ENCODE measurements at places on chromosomes 6 and 20. TPM values are rescaled to one million over a fixed set of nuclear protein-coding genes. Genes with fewer than 3 reads are reported as not detected.

GRCh38 chr6:49001856-49002541 lies 461.1 kb downstream of the MMUT start:
- no peak for DNase-seq

DNA sequence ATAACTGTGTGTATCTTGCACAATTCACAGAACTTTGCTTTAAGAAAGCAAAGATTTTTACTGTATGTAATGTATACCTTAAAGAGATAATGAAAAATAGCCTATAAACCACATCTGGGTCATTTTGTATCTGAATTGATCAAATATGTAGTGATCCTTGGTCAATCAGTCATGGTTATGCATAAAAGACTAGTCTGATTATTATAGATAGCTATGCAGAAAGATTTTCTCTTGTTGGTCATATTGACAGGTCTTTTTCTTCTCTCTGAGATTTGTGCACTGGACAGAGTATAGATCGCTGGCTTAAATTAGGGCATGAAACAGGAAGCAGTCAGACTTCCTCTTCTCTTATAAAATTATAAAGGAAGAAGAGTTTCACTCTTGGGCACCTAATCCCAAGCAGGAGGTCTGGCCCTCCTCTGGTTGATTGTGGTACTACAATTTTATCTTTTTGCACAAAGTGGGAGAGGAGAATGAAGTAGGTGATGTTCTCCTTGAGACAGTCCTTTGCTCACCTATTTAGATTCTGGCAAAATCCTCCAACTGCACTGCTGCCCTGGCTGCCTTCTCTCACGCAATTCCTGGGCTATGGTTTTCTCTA lies 380.9 kb upstream of the RGS17 start:
- DNase-seq = no peak

DNA sequence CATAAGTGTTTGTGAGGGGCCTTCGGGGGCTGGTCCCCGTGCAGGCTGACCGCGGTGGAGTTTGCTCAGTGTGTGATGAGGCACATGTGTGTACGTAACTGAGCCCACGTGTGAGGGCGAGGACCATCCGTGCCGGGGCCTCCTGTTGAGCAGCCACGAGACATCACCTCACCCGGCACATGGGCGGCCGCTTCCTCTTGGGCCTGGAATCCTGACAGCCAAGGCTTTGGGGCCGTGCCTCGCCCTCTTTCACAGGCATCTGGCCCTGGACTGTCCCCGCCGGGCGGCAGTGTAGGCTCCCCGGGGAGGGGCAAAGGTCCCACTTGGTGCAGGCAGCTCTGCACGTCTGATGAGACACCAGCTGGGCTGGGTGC lies 202.3 kb downstream of the DLL1 start:
- DNase-seq = no peak

GRCh38 chr6:44554861-44555260 lies 167.4 kb downstream of the CDC5L start:
- DNase-seq = no peak

GRCh38 chr6:52976149-52976548 lies 18.9 kb downstream of the GSTA4 start:
- DNase-seq = no peak

DNA sequence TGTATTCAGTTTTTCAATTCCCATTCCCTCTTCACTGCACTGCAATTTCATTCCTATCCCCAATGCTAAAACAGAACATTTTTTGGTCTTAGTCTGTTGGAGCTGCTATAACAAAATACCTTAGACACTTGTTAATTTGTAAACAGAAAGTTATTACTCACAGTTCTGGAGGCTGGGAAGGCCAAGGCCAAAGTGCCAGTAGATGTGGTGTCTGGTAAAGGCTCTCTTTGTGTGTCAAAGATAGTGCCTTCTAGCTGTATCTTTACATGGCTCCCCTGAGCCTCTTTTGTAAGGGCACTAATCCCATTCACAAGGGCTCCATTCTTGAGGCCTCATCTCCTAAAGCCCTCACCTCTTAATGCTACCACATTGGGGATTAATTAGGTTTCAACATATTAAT lies 40.0 kb downstream of the PHIP start:
- DNase-seq = no peak

- no peak for DNase-seq
These were observed 17.6 kb downstream of the NQO2 start for GRCh38 chr6:3017304-3017703.

DNA sequence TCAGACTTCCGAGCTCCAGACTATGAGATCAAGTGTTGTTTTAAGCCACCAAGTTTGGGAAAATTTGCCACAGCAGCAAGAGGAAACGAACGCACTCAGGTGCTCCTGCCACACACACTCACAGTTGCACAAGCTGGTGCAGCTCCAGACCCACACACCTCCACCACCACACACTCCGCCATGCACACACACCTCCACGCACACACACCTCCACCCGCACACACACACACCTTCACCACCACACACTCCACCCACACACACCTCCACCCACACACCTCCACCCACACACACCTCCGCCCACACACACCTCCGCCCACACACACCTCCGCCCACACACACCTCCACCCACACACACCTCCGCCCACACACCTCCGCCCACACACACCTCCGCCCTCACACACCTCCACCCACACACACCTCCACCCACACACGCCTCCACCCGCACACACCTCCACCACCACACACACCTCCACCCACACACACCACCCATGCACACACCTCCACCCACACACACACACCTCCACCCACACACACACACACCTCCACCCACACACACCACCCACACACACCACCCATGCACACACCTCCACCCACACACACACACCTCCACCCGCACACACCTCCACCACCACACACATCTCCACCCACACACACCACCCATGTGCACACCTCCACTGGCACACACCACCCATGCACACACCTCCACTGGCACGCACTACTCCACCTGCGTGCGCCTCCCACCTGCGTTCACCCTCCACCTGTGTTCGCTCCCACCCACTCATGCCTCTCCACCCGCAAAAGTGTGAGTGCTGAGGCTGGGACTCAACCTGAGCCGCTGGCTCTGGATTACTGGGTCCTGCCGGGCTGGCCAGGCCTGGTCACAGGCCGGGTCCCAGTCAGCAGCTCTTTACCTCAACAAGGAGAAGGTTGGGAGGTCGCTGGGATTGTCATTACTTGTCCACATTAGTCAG lies 175.6 kb downstream of the BMP7 start:
- DNase-seq = no peak

GRCh38 chr6:154537511-154538325 lies 27.2 kb upstream of the CNKSR3 start:
- DNase-seq = no peak

GRCh38 chr20:14918281-14918680 lies 580.9 kb upstream of the FLRT3 start:
- DNase-seq = no peak

DNA sequence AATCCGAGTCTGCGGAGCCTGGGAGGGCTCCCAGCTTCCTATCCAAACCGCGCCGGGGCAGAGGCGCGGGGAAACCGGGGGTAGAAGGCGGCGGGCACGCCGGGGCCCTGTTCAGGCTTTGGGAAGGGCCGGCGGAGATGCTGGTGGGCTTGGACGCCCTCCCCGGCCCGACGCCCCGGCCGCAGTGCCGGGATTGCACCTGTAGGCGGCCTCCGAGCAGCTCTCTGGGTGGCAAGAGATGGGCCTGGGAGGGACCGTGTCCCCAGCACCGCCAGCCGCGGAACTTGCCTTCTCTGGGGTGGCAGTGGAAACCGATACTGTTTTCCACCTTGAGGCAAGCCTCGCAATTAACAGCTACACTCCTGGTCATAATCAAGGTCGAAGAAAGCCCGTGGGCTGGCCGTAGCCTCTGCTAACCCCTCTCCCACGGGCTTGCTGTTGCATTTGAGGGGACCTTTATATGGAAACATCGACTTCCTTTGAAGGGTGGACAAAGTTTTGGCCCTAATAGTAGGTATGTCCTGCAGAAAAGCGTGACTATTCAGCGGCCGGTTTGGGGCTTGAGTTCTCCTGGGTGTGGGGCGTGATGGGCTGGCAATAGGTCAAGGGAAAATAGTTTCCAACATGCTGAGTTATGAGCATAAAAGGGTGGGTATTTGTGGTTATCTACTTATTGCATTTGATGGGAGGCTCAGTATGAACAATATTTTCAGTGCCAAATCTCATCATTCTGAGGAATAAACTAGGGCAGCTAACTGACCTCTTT lies 1.1 kb upstream of the JAG1 start:
- DNase-seq = peak; percentile 76

DNA sequence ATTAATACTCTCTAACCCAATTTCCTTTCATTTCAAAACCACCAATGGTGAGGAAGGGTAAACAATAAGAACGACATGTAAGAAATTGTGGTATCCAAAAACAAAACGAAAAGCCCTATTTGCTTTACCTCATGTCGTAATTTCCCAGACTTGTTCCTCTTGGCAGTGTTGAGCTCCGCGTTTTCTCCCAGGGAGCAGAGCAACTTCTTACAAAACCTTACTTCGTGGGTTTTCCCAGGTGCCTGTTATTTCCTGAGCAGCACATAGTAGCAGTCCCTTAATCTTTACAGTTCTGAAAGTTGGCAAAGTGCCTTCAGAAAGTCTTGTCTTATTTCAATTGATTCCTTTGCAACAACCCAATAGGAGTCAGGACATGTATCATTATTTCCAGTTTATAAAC lies 207.9 kb upstream of the MARCKS start:
- DNase-seq = no peak

DNA sequence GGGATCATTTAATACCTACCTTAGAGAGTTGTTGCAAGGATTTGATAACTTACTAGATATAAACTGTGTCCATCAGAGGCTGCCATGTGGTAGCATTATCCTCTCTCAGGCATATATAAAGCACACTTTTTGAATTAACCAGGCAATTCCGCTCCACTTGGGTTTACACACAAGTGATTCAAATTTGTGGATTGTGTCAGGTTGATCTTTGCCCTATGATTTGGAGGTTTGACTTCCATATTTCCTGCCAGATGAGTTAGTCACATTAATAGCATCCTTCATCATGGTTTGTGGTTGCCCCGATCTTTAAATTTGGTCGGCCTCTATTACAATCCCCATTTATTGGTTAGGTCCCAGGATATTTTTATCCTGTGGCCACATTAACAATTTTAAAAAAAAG lies 44.8 kb upstream of the CTAGE9 start:
- DNase-seq = no peak

- no peak for DNase-seq
These were observed 24.5 kb upstream of the CD83 start for GRCh38 chr6:14092838-14093789.

- DNase-seq = no peak
These were observed 24.4 kb upstream of the SLC17A3 start for GRCh38 chr6:25898289-25898977.

GRCh38 chr20:50478162-50478990 lies 31.8 kb upstream of the PTPN1 start:
- DNase-seq = peak; percentile 73

DNA sequence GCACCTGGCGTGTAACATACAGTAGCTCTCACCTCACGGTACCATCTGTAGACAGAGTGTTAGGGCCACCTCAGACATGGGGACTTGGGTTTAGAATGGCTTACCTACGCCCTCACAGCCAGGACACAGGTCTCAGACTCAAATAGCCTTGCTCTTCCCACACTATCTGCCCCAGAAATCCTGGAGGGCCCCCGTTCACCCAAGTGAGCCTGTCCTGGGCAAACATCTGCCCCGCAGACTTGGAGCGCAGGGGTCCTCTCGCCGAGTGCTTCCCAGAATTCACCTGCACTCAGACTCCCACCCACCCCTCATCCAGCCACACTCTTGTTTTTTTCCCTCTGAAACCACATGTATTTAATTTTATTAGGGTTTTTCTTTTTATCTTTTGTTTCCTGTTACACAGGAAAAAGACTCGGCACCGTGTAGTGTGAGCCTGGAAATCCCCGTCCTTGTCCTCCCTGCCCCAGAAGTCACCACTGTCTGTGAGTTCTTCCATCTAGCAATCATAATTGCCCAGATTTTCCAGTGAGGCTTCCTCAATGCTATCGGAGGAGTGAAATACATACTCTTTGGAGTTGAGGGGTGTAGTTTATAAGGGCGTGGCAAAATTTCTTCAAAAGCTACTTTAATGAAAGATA lies 17.1 kb upstream of the MAP1LC3A start:
- no peak for DNase-seq

DNA sequence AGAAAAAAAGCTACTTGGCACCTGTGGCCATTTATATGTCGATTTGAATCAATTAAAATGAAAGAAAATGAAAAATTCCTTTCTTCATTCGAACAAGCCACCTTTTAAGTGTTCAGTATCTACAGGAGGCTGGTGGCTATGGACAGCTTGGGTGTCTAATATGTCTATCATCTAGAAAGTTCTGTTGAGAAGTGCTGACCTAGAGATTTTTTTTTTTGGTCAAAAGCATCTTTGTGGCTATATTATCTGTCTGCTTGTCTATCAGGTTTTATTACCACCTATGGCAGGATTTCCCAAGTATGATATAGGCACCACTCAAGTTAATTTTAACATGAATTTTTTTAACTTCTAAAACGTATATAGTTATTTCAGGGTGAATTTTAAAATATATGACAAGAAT lies 250.8 kb downstream of the TSHZ2 start:
- no peak for DNase-seq

- no peak for DNase-seq
These were observed 2.6 kb downstream of the SYS1 start for GRCh38 chr20:45365444-45365970.

GRCh38 chr6:21455071-21455470 lies 138.5 kb upstream of the SOX4 start:
- no peak for DNase-seq

GRCh38 chr20:15561707-15562404 lies 1011.4 kb downstream of the KIF16B start:
- DNase-seq = no peak

GRCh38 chr20:17810847-17811627 lies 111.3 kb downstream of the BANF2 start:
- no peak for DNase-seq

The MRPL2 gene
- 65.2 TPM for total RNA-seq

The ADGRG6 gene
- 1.2 TPM for total RNA-seq

The RIPOR2 gene
- total RNA-seq = 195 TPM

The PXMP4 gene
- total RNA-seq = 19.2 TPM

The TMEM74B gene
- total RNA-seq = 4.0 TPM

The SLCO4A1 gene
- 61.9 TPM for total RNA-seq

The SRMS gene
- not detected for total RNA-seq

The TAAR8 gene
- not detected for total RNA-seq

The C6orf141 gene
- total RNA-seq = 0.80 TPM

The OR2J3 gene
- not detected for total RNA-seq

The BRPF3 gene
- total RNA-seq = 23.7 TPM

The CST2 gene
- total RNA-seq = not detected

The JAG1 gene
- 0.89 TPM for total RNA-seq

The ZNFX1 gene
- total RNA-seq = 66.6 TPM

The HLA-DQB1 gene
- 16.5 TPM for total RNA-seq

The EYA2 gene
- total RNA-seq = not detected

The PPDPF gene
- total RNA-seq = 248 TPM
